Hindlimb muscle (tissue), 1 donor: ENCODE measurements at places on chromosomes 6 and 20. TPM values are rescaled to one million over a fixed set of nuclear protein-coding genes. Genes with fewer than 3 reads are reported as not detected.
A peak's percentile ranks its signal among the peaks of the same experiment; 100 is the strongest.

DNA sequence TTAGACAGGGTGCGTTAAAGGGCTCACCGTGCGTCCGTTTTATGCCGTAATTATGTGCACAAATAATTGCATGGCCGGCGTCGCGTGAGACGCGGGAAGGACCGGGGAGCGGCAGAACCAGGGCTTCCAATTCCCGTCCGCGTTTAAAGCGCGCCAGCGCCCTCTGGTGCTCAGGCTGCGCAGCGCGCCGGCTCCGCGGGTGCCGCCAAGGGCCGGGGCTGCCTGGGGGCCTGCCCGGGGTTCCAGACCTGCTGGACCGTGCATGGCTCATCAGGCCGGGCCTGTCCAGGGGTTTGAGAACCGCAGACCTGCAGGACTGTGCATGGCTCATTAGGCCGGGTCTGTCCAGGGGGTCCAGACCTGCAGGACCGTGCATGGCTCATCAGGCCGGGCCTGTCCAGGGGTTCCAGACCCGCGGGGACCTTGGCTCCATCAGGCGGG, 369.0 kb downstream of the THBS2 start:
- peak; percentile 81 for DNase-seq

- peak; percentile 63 for DNase-seq
These were observed at the start of gene HS3ST5 for GRCh38 chr6:114342826-114343781. Gene HS3ST5 (minus strand): TSS chr6:114343023. CDS start chr6:114062845, 280,178 bp downstream.

GRCh38 chr6:169140986-169141495, 112.6 kb downstream of the THBS2 start:
- DNase-seq: no peak

GRCh38 chr6:159444056-159444760, 248.8 kb downstream of the SOD2 start:
- DNase-seq: no peak

DNA sequence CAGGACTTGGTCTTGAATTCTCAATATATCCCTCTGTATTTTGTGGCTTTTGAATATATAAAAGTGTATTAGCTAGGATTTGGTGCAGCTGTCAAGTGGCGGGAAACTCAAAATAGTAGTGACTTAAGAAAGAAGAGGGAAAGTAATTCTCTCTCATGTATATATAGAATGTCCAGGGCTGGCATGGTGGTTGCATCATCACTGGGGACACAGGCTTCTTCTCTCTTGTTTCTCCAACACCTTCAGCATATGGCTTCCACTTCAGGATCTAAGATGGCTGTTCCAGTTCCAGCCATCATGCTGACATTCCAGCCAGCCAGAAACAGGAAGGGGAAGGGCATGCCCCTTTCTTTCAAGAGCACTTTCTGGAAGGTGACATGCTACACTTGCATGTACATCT, 11.8 kb upstream of the GPR6 start:
- DNase-seq: no peak

DNA sequence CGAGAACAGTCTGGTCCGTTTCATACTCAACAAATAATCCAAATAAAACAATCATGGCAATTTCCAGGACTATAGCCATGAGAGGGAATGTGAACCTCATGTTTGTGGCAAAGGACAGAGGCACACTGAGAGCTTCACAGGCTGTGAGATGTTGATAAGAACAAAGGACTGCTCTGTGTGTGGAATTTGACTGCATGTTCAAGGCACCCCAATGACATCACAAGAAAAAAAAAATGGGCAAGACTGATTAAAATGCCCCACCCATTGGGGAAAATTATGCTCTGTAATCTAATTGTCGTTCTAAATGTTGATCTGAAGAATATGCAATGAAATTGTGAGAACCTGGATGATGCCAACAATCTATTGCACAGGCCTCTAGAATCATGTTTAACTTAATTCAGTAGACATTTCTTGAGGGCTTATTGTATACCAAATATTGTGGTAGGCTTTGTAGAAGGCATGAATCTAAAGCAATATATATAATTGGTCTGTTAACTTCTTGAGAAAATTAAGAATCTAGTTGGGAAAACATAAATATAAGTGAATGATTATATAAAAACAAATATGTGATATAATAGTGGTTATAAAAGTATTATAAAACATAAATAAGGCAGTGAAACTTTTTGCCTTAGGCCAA, at the start of gene RHAG:
Gene RHAG, minus strand, starts transcription at position 127 of the 637 bp plus-strand sequence. Its CDS starts 27 bp downstream, at position 100.
- no peak for DNase-seq

- DNase-seq: no peak
These were observed 243.0 kb downstream of the CD83 start for GRCh38 chr6:14360565-14360964.

Gene TP53INP2
- polyA plus RNA-seq: 11.5 TPM

Gene CRNKL1
- 24.2 TPM for polyA plus RNA-seq

Gene SYNGAP1
- polyA plus RNA-seq: 30.5 TPM
